ENCODE measurements at places on chromosomes 1 and 21.

DNA sequence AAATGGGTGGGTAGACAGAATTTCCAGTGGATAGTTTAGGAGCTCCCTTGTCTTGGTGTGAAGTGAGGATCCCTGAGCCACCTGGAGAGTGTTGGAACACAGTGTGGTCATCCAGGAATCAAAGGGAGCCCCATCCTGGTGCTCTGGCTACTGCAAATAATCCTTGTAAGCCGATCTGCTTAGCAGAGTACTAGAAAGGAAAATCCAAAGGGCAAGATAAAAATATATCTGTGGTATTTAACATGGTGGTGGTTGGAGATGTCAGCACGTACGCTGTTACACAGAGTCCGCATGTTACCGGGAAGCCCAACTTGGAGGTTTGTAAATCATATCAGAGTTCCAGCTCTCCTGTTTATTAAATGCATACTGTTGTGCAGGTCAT is 39.0 kb downstream of the VANGL1 start:
- DNase-seq = no peak

GRCh38 chr1:94806441-94806871 is 13.7 kb upstream of the SLC44A3 start:
- no peak for DNase-seq

DNA sequence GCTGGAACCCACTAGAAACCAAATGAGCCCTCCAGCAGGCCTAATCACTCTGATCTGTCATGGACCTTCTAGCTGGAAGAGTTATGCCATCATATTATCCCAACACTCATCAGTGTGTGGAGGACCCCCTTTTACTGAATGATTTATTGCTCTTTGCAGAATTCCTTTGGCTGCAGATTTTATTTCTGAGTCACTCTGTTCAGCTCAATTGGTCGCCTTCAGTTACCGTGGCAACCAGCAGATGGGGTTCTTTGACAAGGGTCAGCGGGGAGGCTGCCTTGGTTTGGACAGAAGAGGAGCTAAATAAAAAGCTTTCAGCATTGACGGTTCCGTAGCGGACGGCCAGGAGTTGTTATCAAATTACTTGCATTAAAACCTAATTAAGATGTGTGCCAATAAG is 220.1 kb downstream of the SDCCAG8 start:
- no peak for DNase-seq

DNA sequence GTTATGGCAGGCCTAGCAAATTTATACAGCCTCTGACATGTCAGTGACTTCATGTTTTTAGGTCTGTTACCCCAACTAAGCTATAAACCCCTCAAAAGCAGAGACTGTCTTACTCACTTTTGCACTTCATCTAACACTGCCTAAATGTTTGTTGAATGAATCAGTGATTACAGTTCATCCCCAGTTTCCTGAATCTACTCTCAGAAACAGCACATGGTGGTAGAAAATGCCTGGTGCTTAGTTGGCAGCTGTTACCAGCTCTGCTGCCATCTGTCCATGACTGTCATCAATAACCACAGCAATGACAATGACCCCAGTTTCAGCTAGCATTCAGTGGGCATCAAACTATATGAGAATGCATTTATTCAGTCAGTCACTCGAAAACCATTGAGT is 110.5 kb upstream of the SERBP1 start:
- no peak for DNase-seq

GRCh38 chr1:94641990-94642389 is 100.4 kb upstream of the F3 start:
- no peak for DNase-seq

GRCh38 chr21:37145635-37146111 is 72.6 kb downstream of the TTC3 start:
- no peak for DNase-seq

- DNase-seq = no peak
Observed at GRCh38 chr1:53992085-53992874, 25.7 kb downstream of the LDLRAD1 start.

- DNase-seq = peak; percentile 23
Observed at GRCh38 chr1:1157426-1157913, 16.2 kb upstream of the TTLL10 start.

- no peak for DNase-seq
Observed at GRCh38 chr21:40844935-40845334, 2.0 kb downstream of the DSCAM start.

DNA sequence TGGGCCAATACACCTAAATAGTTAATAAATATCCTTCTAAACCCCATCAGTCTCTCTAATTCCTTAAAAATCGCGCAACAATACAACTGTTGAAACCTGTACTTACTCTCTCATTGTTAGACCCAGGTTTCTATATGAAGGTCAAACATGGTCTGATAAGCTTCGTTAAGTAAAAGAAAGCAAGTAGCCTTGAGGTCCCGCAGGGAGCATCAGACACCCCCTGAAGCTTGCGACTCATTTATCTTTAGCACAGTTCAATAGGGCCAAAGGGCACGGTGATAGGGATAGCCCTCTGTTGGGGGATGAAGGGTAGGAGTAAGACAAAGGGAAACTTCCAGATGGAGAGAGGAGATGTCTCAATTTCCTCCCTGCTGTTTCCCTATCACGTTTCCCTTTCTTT is 27.3 kb upstream of the THEM4 start:
- DNase-seq = no peak

GRCh38 chr1:159012495-159012894 is 2.8 kb downstream of the IFI16 start:
- peak; percentile 21 for DNase-seq

GRCh38 chr1:191892716-191893115 is 265.5 kb upstream of the RGS18 start:
- DNase-seq = no peak

DNA sequence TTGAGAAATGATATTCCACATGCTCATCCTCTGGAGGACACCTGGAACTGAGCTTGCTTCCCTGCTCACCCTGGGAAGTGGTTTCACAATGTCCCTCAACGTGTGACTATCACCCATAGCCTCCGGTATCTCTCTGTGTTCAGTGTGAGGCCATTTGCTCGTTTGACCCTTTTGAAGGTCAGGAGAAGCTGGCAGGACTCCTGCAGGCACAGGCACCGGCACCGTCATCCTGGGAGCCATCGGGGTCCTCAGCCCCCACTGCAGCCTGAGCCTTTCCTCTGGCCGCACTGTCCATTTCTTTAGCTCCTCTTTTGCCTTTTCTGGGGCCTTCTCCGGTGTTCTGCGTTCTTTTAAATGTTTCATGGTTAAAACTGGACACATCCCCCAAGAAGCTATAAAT is 159.6 kb upstream of the COL6A1 start:
- DNase-seq = no peak

GRCh38 chr1:31707711-31708110 is 3.9 kb upstream of the COL16A1 start:
- DNase-seq = no peak

DNA sequence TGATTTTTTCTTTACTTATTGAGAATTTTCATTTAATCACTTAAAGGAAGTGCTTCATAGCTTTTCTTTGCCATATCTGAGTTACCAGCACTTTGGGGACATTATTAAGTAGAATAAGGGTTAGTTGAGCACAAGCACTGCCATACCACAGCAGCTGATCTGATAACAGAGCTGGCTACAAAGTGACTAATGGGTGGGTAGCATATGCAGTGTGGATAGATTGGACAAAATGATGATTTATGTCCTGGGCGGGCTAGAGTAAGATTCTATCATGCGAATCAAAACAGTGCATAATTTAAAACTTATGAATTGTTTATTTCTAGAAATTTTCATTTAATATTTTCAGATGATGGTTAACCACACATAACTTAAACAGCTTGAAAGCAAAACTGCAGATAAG is 102.2 kb upstream of the SNX7 start:
- DNase-seq = no peak

GRCh38 chr1:93659822-93660503 is 21.7 kb downstream of the BCAR3 start:
- DNase-seq = no peak

DNA sequence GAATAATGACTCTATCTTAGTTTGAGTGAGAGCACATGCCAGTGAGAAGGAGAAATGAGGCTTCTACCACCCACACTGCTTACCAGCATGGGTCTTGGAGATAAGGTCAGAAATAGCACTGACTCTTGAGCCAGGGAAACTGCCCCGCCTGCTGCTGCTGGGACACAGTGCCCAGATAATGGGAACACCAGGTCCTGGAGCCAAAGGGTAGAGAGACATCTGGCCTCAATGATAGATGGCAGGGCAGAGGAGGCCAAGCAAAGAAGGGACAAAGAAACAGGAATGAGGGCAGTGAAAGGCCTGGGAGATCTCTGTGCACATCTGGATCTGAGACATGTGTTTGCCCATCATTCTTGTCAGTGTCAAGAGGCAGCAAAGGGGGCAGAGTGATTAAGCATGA is 97.4 kb downstream of the MIS18A start:
- DNase-seq = no peak

DNA sequence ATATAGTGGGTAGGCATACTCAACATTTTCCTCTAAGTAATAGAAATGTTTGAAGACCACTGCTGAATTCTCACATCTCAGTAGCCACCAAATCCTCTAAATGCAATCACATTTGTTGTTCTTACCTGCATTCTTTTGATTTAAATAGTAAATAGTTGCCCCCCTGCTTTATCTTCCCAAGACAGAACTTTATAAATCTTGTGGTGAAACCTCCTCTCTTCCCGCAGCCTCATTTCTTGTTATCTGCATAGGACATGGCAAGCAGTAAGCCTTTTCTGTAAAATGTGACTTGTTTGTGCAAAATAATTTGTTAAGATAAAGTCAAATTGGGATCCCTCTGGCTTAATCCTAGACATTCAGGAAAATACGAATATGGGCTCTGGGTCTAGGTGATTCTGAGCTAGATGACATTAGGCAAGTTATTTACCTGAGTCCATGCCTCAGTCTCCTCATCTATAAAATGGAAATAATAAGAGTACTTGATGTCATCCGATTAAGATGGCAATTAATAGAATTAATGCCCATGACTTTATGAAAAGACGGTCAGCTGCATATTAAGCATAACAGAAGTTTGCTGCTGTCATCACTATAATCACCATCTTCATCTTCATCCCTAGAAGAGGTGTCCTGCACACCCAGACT is 77.7 kb downstream of the LRRC8C start:
- no peak for DNase-seq

DNA sequence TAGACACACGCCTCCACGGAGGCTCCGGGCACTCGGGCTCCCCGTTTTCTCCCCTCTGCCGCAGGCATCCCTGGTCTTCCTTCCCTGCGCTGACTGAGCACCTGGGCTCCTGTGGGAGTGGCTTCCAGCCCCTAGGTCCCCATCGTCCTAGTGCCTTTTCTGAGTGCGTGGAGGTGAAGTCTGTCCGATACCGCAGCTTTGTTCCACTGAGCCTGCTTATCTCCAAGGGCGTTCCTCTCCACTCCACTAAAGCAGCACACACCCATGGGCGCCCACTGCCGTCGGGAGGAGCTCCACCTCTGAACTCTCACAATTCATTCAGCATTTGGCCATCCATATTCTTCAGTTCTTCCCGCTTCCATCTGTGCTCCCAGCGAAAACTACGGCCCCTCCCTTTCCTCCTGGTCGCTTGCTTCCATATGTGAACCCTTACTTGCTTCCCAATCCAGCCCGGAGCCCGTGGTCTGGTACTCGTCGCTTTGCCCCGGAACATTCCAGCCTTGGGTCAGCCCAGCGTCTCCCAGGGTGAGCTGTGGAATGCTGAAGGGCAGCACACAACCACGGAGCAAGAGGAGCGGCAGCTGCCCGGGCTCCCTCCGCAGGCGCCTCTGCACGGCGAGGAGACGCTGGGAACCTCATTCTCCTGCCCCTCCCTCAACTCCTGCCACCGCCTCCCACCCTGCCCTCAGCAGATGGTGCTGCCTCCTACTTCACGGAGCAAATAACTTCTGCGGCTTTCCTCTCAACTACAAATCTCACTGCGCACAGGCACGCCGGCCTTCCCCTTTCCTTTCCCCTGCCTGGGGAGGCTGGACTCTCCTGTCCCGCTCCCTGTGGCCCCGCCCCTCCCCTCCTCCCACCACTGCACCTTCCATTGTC is 27.5 kb downstream of the ATP8B2 start:
- no peak for DNase-seq

DNA sequence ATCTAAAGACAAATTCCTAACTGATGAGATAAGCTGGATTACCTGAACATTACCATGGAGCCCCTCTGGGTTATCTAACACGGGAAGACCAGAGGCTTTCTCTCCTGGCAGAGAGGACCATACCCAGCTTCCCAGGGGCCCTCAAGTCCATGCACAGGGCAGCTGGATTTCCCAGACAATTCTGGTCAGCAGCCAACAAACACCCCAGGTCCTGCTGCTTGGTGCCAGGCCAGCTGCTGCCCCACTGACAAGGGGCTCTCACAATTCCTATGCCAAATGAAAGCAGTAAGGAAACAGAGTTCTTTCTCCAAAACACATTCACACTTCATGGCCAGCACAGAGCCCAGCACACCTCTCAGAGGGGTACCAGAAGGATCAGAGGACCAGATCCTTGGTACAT is 114.2 kb downstream of the HLCS start:
- DNase-seq = no peak

DNA sequence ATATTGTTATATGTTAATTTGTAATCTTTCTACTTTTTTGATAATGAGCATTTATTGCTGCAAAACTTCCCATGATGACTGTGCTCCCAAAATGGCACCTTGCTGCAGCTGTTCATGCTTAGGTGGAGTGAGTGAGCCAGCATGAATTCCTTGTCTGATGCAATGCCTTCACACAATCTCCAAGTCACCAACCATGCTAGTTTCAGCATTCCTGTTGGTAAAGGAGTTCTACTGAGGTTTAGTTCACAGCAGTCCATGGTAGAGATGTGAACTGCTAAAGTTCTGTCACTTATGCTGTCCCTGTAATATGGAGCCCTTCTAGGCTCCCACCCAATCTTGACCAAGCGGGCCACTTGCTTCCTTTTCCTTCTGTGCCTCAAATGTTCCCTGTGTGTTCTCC is 26.2 kb upstream of the PRKACB start:
- no peak for DNase-seq

- peak; percentile 13 for DNase-seq
Observed at GRCh38 chr1:15066191-15066590, 87.4 kb upstream of the TMEM51 start.

DNA sequence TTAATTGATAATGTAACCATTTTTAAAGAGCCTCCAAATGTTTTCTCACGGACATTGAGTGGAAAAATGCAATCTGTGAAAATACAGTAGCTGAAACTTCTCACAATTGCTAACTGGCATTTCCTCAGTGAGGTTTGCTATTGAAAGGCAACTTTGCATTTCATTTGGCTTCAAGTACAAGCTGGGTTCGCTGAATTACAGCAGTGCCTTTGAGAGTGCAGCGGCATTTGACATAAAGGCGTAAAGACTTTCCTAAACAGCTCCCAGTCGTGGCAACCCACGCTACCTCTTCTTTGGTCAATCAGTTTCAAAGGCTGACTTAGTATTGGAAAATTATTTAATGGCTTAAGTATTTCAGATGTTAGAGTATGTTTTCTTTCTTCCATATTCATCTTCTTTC is 39.3 kb upstream of the ZBTB18 start:
- DNase-seq = no peak

Measured in effector memory CD8-positive, alpha-beta T cell (primary cell).